Uterus (tissue), 4 donors: ENCODE measurements at places on chromosomes 4 and X.

GRCh38 chrX:30283456-30284200, 25.6 kb downstream of the NR0B1 start:
- H3K4me1 ChIP-seq: no peaks in the 10 kb centered on the region
- no peaks in the 10 kb centered on the region for H3K36me3 ChIP-seq
- H3K27me3 ChIP-seq: no peaks in the 10 kb centered on the region
- DNase-seq: no peak
- no peak overlapping the region for H3K27ac ChIP-seq
- H3K4me3 ChIP-seq: no peak overlapping the region

- no peak for DNase-seq
- H3K27me3 ChIP-seq: no peaks in the 10 kb centered on the region
- H3K27ac ChIP-seq: no peak overlapping the region
- no peaks in the 10 kb centered on the region for H3K4me1 ChIP-seq
These were observed 1964.2 kb downstream of the ARAP2 start for GRCh38 chr4:34280131-34280530.

DNA sequence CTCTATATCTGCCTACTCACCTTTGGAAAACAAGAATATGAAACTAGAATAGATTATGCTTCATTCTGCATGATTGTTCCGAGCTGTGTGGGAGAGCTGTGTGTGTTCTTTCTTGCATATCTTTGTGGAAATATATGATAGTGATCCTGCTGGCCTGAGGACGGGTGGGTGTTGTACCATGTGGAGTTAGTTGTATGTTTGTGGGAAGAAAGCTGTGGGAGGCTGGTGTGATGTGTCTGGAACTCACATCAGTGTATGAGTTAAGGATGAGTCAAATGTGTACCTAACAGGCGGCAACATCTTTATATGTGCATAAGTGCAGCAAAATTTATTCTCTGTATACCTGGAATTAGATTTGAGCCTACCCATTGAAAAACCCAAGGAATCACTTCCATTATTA, 208.1 kb upstream of the ADGRL3 start:
- DNase-seq: no peak
- H3K4me3 ChIP-seq: no peak overlapping the region
- no peak overlapping the region for H3K27ac ChIP-seq
- H3K4me1 ChIP-seq: no peaks in the 10 kb centered on the region
- no peaks in the 10 kb centered on the region for H3K36me3 ChIP-seq
- H3K27me3 ChIP-seq: no peaks in the 10 kb centered on the region

- H3K27ac ChIP-seq: peak overlapping the region; percentile 99
- no peak for DNase-seq
- no peaks in the 10 kb centered on the region for H3K4me1 ChIP-seq
These were observed 1.0 kb downstream of the LRP2BP start for GRCh38 chr4:185394568-185395237.

DNA sequence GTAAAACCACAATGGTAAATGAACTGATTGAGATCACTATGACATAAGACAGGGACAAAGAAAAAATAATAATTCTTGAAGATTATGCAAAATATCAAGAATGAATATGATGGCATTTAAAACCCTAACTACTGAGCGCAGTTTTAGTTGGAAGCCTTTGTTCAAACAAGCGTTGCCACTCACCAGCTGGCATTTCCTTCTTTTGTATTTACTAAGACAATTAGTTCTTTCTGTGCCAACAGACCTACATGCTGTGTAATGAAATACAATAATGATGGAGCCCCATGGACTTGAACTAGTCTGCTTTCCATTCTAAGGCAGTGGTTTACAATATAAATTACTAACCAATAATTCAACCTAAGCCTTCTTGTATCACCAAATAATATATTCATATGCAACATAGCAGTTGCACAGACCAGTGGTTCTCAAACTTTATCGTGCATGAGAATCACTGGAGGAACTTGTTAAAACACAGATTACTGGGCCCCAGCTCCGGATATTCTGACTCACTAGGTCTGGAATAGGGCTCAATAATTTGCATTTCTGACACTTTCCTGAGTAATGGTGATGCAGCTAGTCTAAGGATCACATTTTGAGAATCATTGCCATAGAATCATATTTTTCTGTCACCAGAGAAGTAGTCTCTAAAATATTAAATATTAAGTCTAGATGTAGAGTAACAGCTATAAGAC, 196.4 kb upstream of the MAGEB18 start:
- DNase-seq: no peak
- H3K27me3 ChIP-seq: no peaks in the 10 kb centered on the region
- H3K4me1 ChIP-seq: no peaks in the 10 kb centered on the region
- H3K4me3 ChIP-seq: no peak overlapping the region
- H3K27ac ChIP-seq: no peak overlapping the region
